ENCODE measurements at places on chromosomes 6 and 20.

DNA sequence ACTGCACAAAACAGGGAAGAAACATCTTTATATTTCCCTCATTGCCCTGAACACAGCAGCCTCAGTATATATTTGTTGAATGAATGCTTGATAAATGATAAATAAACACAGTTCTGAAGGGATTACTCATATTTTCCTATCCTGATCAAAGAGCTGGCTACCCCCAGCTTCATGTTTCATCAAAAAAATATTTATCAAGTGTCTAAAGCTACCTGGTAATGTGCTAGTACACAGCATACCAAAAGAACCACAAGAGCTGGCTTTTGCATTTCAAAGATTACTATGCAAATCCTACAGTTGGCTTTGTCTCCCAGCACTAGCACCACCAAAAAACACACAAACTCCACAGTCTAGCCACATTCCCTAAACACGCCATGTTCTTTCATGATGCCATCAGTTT is 130.0 kb downstream of the BTBD9 start:
- DNase-seq, result no peak

DNA sequence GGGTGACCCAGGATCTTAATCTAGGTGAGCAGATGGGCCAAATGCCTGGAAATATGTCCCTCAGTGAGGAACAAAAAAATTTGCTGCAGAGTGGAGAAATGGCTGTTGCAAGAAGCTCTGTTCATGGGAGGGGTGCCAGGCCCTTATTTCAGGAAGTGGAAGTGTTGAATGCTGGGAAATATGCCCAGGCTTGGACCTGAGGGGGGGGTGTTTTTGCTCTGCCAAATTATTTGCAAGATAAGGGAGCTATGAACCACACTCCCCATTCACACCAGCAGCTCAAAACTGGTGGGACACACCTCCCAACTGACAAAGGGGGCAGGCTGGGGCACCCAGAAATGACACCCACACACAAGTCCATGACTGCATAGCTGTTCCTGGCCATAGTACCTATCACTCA is 8.7 kb downstream of the CST4 start:
- DNase-seq, result no peak

DNA sequence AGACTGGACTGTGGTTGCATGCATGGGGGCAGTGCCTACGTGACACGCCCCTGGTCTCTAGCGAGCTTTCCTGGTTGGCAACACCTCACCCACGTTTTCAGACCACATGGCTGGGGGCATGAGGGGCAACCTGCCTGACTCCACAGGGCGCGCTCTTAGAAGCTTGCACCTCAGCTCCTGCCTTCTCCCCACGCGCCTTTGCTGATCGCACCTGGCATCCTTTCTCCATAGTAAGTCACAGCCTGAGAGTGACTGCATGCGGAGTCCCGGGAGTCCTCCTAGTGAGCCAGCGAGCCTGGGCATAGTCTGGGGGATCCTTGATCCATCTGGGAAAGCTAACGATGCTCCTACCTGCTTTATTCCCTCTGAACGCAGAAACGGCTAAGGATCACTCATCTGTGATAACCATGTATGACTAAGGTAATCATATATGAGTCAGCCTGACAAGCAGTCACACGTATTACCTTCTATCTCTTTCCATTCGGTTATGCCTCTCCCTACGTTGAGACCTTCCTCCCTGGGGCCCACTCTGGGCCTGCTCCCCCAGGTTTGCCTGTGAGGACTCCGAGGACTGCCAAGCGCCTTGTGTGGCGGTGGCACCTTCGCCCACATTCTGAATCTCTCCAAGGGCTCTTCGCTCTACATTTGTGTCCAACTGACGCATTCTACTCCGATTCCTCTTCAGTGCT is 4.5 kb downstream of the TCFL5 start:
- no peak for DNase-seq

- DNase-seq, result no peak
These were observed 122.3 kb upstream of the AFDN start for GRCh38 chr6:167704396-167704901.

- no peak for DNase-seq
These were observed 16.7 kb upstream of the SMLR1 start for GRCh38 chr6:130810307-130811030.

GRCh38 chr6:44664716-44665115 is 277.2 kb downstream of the CDC5L start:
- DNase-seq, result no peak

- DNase-seq, result no peak
These were observed 117.9 kb downstream of the JAG1 start for GRCh38 chr20:10555865-10556308.

GRCh38 chr6:98970469-98970868 is 22.7 kb upstream of the FBXL4 start:
- no peak for DNase-seq

GRCh38 chr6:43389730-43390295 is 20.4 kb upstream of the ZNF318 start:
- DNase-seq, result no peak

GRCh38 chr6:69735027-69735426 is 61.8 kb downstream of the LMBRD1 start:
- no peak for DNase-seq

- no peak for DNase-seq
These were observed 410.2 kb downstream of the MMUT start for GRCh38 chr6:49052901-49053300.

GRCh38 chr6:124054034-124054433 is 250.4 kb downstream of the NKAIN2 start:
- no peak for DNase-seq

GRCh38 chr6:43060034-43060754 is 763 bp downstream of the KLC4 start:
- DNase-seq, result peak; percentile 9

- no peak for DNase-seq
These were observed 222.0 kb downstream of the MAFB start for GRCh38 chr20:40467067-40467466.

- DNase-seq, result no peak
These were observed 476.2 kb upstream of the POU3F2 start for GRCh38 chr6:98358173-98358572.

GRCh38 chr6:1215023-1215422 is 96.9 kb upstream of the FOXQ1 start:
- no peak for DNase-seq

DNA sequence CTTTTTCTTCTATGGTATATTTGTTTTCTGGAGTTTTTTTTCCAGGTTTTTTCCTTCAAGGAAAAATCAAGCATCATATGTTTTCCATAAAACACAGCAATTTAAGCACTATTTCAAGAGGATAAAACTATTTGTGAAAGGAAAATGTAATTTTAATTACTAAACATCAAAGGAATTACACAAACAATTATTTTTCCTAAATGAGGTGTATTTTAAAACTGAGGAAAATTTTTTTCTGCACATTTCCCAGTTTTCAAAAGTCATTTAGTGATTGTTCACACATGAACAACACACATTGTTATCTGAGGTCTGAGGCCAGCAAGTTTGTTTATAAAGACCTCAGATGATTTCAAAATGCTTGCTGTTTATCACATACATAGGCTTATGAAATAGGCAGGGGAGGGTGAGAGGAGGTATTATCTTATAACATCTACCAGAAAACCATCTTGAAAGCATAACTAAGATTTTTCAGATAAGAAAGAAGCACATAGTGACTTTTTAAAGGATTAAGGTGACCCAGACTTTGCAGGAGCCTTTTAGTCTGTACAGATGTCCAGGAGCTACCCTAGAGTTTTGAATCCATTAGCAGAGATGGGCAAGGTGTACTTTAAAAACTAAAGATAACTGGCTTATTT is 381.6 kb downstream of the GJA1 start:
- no peak for DNase-seq

GRCh38 chr20:53210931-53211330 is 238.8 kb downstream of the TSHZ2 start:
- DNase-seq, result no peak

- DNase-seq, result no peak
These were observed 221.2 kb downstream of the FNDC1 start for GRCh38 chr6:159390381-159390780.

Measured in NCI-H187 treated with DMSO at 0.1 percent for 48 hours (cell line).